Natural killer cell treated with Interleukin-12 subunit alpha and Interleukin-12 subunit beta and Interleukin-15 and Interleukin-18, amount 100 ng/mL, for 72 hours (primary cell): ENCODE measurements at places on chromosomes 6 and 20. TPM values are rescaled to one million over a fixed set of nuclear protein-coding genes. Genes with fewer than 3 reads are reported as not detected.

DNA sequence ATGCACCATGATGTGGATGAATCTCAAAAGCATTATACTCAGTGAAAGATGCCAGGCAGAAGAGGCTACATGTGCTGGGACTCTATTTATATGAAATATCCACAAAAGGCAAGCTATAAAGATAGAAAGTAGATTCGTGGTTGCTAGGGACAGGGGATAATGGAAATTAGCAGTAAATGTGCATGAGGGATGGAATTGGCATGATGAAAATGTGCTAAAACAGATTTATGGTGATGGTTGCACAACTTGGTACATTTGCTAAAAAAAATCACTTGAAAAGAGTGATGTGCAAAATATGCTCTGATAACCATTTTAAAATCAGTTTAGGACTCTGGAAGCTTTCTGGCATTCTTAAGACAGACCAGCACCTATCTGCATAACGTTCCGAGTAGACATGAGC, 61.6 kb downstream of the ALDH8A1 start:
- H3K27me3 ChIP-seq = peaks cover 38% of the 10 kb centered on the region
- no peaks in the 10 kb centered on the region for H3K36me3 ChIP-seq
- no peak overlapping the region for H3K4me3 ChIP-seq
- H3K4me1 ChIP-seq = no peaks in the 10 kb centered on the region

DNA sequence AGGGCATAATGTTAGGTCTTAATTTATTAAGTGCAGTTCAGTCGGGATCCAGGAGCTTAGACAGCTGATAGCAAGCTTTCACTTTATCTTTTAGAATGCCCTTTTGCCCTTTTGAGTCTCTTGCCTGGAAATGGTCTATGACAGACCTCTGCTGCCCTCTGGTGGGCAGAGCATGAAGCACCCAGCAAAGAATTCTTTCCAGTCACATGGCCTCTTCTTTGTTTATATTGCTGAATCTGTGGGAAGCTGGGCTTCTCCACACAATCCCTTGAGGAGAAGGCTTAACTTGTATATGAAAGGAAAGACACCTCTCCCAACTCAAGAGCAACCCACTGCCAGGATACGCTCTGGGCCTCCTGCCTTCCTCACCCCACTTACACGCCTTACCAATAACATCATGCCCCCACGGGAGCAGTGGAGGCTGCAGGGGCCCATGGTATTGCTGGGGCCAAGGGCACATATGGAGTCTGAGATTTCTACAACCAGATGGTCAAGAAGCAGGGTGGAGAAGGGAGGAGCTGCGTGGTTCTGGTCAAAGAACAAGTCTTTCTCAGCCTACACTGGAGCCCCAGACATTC, 20.4 kb downstream of the WFDC3 start:
- H3K4me1 ChIP-seq = peaks cover 6% of the 10 kb centered on the region
- peaks cover 5% of the 10 kb centered on the region for H3K27me3 ChIP-seq
- no peaks in the 10 kb centered on the region for H3K36me3 ChIP-seq

Gene JAG1
- 0.28 TPM for total RNA-seq

- no peaks in the 10 kb centered on the region for H3K27me3 ChIP-seq
- H3K36me3 ChIP-seq = no peaks in the 10 kb centered on the region
- peaks cover 4% of the 10 kb centered on the region for H3K4me1 ChIP-seq
- no peak overlapping the region for H3K27ac ChIP-seq
These were observed 94.5 kb downstream of the PERP start for GRCh38 chr6:138012682-138013081.

Gene TSPO2
- total RNA-seq = not detected

- no peaks in the 10 kb centered on the region for H3K36me3 ChIP-seq
- no peak for DNase-seq
- peaks cover 18% of the 10 kb centered on the region for H3K4me1 ChIP-seq
- H3K27me3 ChIP-seq = no peaks in the 10 kb centered on the region
- H3K27ac ChIP-seq = no peak overlapping the region
- H3K4me3 ChIP-seq = no peak overlapping the region
These were observed 10.9 kb downstream of the ECHDC1 start for GRCh38 chr6:127332383-127332961.

DNA sequence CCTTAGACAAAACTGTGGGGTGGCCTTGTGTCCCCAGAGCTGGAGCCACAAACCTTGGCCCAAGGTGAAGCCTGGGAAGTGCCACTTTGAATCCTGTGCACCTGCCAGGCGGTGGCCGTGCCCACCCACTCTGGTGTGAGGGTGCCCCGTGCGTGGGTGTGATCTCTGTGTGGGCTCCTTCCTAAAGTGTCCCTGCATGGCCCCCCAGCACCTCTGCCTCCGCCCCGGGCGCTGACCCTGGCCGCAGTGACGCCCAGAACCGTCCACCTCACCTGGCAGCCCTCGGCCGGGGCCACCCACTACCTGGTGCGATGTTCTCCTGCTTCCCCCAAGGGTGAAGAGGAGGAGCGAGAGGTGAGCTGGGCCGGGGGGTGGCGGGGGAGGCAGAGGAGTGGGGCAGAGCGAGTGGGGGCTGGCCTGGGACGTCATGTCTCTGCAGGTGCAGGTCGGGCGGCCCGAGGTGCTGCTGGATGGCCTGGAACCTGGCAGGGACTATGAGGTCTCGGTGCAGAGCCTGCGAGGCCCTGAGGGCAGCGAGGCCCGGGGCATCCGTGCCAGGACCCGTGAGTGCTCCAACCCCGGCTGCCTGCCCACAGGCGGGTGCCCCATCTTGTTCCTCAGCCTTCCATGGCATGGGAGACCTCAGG, 18.3 kb downstream of the COL20A1 start:
- H3K27me3 ChIP-seq = peaks cover 2% of the 10 kb centered on the region
- no peaks in the 10 kb centered on the region for H3K4me1 ChIP-seq
- H3K27ac ChIP-seq = no peak overlapping the region
- H3K36me3 ChIP-seq = no peaks in the 10 kb centered on the region

GRCh38 chr20:51586005-51586440, 43.5 kb upstream of the NFATC2 start:
- no peaks in the 10 kb centered on the region for H3K36me3 ChIP-seq
- no peaks in the 10 kb centered on the region for H3K27me3 ChIP-seq
- H3K4me3 ChIP-seq = no peak overlapping the region
- H3K4me1 ChIP-seq = peaks cover 21% of the 10 kb centered on the region
- DNase-seq = no peak

Gene FAM83D
- 25.0 TPM for total RNA-seq

- no peak overlapping the region for H3K4me3 ChIP-seq
- H3K4me1 ChIP-seq = no peaks in the 10 kb centered on the region
- H3K27me3 ChIP-seq = peaks cover 6% of the 10 kb centered on the region
- H3K27ac ChIP-seq = no peak overlapping the region
- no peak for DNase-seq
These were observed 34.1 kb downstream of the RPP40 start for GRCh38 chr6:4969609-4970285.

Gene DEFB124
- total RNA-seq = not detected

- peak overlapping the region; percentile 28 for H3K27ac ChIP-seq
- H3K4me3 ChIP-seq = peak overlapping the region; percentile 66
- H3K36me3 ChIP-seq = no peaks in the 10 kb centered on the region
These were observed 1.0 kb downstream of the BFSP1 start for GRCh38 chr20:17530153-17530552.

- H3K36me3 ChIP-seq = peaks cover 10% of the 10 kb centered on the region
- no peaks in the 10 kb centered on the region for H3K27me3 ChIP-seq
- H3K4me3 ChIP-seq = no peak overlapping the region
These were observed 95.3 kb downstream of the RNGTT start for GRCh38 chr6:88867841-88868731.

DNA sequence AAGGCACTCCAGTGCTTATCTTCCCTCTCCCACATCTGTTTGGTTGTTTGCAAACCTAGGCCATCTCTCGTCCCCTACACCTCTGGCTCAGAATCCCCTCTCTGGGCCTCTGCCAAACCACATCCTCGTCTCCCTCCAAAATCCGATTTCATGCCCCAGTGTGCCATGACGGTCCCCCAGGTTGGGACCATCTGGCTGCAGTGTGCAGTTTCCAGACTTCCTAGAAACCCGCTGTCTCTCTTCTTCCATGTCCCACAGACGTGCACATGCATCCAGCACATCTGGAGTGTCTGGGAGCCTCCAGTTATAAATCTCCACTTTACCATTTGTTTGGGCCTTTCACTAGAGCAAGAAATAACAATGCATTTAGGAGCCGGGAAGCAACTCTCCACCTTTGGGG, 316.2 kb downstream of the KIF16B start:
- no peaks in the 10 kb centered on the region for H3K27me3 ChIP-seq
- no peaks in the 10 kb centered on the region for H3K36me3 ChIP-seq
- H3K4me3 ChIP-seq = no peak overlapping the region
- H3K4me1 ChIP-seq = no peaks in the 10 kb centered on the region

DNA sequence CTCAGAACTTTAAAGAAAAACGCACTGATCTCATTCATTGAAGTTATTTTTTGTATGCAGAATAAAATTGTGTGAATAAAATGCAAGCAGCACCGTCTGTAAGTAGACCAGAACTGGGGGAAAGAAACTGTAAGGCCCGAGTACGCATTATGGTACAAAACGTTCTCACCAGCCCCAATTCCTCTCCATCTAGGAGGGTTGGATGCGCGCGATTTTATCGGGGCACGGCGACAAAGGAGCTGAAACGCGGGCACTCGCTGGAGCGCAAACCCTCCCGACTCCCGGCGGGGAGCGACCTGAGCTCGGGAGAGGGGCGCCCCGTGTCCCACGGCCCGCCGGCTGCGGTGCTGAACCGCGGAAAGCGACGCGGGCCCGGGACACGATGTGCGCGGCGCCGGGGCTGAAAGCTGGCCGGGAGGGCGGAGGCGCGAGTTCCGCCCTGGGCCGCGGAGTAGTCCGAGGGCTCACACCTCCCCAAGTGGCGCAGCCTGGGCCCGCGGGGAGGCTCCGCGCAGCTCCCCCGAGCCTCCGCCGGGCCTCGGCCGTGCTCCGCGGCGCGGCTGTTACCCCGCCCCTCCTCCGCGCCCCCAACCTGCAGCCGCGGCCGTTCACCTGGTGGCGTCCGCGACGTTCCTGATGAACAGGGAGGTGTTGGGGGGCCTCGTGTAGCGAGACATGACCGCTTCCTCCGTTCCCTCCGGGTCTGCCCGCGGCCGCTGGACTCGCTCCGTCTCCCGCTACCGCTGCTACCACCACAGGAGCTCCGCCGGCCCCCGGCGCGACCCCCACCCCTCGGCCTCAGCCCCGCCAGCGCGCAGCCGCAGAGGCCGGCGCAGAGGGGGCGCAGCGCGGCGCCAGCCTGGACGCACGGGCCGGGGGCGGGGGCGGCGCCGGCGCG, at the start of gene SRSF12:
Gene SRSF12 (minus strand): TSS at position 861 of the 898 bp plus-strand sequence. CDS start 184 bp downstream, at position 677.
- peak within 1 kb of the TSS; percentile 58 for H3K27ac ChIP-seq
- peak within 1 kb of the TSS; percentile 92 for H3K4me3 ChIP-seq
- DNase-seq = peak; percentile 77
- H3K4me1 ChIP-seq = peaks cover 12% of the 10 kb centered on the region
- no peaks in the 10 kb centered on the region for H3K27me3 ChIP-seq
- H3K36me3 ChIP-seq = no peaks in the 10 kb centered on the region

DNA sequence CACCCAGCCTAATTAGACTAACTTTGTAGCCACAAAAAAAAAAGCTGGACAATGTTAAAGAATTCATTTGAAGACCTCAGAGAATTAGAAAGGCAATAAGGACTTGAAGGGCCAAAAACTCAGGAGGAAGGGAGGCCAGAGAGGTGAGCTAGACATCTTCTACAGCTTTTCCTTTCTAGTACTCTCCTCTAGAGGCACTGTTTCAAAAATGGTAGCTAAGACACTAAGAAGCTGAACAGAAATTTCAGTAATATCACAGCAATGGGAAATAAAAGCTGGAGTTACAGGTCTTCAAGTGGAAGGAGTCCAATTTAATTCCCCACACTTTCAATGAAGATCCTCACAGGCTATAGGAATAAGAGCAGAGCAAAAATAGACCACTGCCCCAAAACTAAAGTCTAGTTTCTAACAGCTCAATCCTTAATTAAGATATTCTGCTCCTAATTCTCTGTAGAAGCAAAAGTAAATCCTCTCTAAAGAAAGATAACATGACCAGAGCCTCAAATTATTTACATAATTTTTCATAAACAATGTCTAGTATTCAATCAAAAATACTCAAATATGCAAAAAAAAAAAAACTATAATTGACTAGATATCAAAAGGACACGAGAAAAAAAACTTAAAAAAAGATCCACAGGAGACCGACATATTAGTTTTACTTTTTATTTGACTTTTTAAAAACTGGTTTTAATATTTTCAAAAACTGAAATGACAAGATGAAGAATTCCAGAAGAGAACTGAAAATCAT, 63.7 kb downstream of the RNGTT start:
- no peak for DNase-seq
- no peak overlapping the region for H3K27ac ChIP-seq
- no peaks in the 10 kb centered on the region for H3K4me1 ChIP-seq
- H3K27me3 ChIP-seq = no peaks in the 10 kb centered on the region
- peaks cover 9% of the 10 kb centered on the region for H3K36me3 ChIP-seq
- no peak overlapping the region for H3K4me3 ChIP-seq

- DNase-seq = no peak
- no peaks in the 10 kb centered on the region for H3K27me3 ChIP-seq
- H3K4me1 ChIP-seq = peaks cover 52% of the 10 kb centered on the region
- no peak overlapping the region for H3K4me3 ChIP-seq
- H3K36me3 ChIP-seq = no peaks in the 10 kb centered on the region
- H3K27ac ChIP-seq = no peak overlapping the region
These were observed 42.5 kb downstream of the PANK2 start for GRCh38 chr20:3931664-3932063.

Gene TTLL9
- total RNA-seq = not detected
